ENCODE measurements at places on chromosomes 2 and 18.

GRCh38 chr2:108612514-108613183, 78.4 kb downstream of the LIMS1 start:
- DNase-seq: no peak

GRCh38 chr2:241489733-241490680, 18.4 kb downstream of the STK25 start:
- no peak for DNase-seq

GRCh38 chr2:2706306-2706705, 375.2 kb upstream of the MYT1L start:
- DNase-seq: no peak

DNA sequence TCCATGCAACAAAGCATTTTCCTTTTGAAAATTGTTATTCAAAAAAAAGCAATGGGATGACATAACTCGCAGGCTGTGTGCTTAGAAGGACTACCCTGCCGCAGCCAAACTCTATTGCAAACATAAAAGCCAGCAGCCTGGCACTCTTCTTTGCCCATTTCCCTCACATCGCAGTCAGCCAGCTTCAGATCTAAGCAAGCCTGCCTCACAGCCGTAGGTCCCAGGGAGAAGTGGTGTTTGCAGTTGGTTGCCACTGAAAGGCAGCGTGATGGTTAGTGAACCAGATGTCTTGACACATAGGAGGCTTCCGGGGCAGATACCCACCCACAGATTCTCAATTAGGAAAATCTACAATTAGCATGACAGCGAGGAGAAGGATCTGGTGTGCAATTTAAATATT, 655.2 kb downstream of the RNF144A start:
- DNase-seq: peak; percentile 30

DNA sequence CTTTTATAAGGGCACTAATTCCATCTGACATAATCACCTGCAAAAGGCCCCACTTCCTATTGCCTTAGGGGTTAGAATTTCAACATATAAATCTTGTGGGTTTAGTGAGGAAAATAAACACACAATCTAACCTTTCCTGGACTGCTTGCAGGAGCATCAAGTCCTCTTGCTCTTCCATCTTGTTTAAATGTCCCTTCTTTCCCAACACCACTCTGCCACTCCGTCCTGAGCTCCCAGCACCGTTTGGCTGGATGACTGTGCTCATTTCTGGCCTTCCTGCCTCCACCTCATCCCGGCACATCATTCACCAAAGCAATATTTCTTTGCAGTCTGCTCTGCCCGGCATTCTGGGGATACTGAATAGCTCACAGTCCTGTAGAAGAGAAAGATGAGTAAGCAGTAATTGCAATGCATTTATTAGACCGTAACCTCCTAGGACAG, 247.8 kb downstream of the BCL2 start:
- DNase-seq: no peak

- DNase-seq: no peak
These were observed 91.7 kb downstream of the DTNA start for GRCh38 chr18:34801774-34802173.

DNA sequence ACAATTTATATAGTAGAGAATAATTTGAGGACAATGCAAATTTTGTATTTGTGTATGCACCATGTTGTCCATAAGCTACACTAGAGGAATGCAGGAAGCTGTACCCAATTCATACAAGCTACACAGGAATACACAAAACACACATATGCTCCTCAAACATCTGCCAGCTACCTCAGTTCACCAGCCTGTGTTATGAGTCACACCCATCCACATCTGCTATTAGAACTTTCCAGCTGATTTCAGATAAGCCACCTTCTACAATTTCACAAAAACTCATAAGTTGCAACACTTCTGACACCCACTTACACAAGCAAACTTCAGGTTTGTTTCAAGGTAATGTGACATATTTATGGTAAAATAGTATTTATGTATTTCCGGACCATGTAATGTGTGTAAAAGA, 438.9 kb downstream of the SATB2 start:
- DNase-seq: no peak

DNA sequence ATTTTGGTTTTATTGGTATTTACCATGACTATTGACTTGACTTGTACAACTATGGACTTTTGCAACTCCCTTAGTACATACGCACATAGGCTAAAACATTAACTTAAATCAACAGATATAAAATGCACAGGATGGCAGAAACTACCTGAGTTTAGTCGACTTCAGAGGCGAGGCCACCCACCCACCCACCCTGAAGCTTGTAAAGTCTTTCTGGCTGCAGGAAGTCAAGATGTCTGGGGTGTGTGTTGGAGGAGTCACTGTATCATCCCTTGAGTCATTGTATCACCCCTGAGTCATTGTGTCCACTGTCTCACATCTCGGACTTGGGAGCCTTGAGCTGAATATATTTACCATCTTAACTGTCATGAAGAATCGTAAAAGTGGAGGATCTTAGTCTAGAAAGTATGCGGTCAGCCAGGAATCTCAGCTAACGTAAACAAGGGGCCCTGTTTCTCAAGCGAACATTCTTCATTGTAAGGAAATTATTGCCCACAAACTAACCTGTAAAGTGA, 140.0 kb upstream of the ST6GAL2 start:
- DNase-seq: no peak

GRCh38 chr2:105400138-105400540, 1.3 kb upstream of the FHL2 start:
- no peak for DNase-seq

DNA sequence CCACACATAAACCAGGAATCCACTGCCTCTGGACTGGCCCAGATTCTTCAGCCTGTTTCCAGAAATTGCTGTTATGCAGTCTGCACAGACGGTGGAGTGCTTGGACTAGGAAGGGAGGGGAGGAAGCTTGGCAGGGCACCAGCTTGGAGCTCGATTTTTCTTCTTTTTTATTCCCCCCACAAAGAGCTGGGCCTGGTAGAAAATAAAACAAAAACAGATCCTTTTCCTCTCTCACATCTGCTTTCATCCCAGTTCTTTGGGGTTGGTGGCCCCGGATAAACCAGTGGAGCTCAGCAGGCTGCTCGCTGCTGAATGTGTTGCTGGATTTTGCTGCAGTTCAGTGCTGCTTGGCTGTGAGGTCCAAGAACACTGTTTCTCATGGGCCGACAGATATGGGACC, 16.0 kb downstream of the LRRTM1 start:
- peak; percentile 41 for DNase-seq

DNA sequence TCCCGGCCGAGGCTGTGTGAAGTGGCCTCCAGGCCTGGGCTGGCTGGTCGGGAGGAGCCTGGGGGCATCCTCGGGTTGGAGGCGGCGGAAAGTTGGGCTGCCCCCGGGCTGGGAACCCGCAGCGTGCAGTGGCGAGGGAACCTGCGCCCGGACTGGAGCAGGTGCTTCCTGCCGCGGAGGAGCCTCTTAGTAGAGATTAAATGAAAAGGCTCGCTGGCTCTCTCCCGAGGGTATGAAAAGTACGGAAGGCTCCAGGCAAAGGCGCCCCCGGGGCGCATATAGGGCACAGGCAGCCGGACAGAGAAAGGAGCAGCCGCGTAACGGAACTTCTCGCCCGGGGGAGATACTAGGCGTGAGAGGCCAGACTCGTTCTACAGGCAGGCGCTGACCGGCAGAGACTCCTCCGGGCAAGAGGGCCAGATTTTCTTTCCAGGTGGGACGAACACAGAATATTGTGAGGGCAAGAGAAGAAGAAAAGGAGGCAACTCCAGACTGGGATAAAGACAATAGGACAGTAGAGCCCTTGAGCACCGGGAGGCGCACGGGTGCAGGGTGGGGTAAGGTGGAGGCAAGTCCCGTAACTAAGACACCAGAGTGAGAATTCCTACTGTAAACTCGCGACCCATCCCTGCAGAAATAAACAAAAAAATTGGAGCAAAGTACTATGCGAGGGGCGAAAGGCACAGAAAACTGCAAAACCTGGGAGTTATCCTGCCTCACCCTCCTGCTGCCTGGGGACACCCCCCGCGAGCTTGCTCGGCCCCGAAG, 816 bp downstream of the CDH2 start:
- peak; percentile 87 for DNase-seq

DNA sequence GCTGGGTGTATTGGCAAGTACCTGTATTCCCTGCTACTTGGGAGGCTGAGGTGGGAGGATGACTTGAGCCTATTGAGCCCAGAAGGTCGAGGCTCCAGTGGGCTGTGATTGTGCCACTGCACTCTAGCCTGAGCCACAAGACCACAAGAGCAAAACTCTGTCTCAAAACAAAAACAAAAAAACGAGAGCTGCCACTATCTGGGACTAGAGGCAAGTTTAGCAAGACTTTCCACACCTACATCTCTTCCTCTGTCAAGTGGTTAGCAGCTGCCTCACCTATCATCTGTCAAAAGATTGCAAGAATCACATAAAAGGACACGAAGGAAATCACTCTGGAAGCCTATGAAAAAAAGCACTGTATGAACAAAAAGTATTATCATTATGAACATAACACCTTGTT, 55.2 kb upstream of the RIOK3 start:
- DNase-seq: no peak

DNA sequence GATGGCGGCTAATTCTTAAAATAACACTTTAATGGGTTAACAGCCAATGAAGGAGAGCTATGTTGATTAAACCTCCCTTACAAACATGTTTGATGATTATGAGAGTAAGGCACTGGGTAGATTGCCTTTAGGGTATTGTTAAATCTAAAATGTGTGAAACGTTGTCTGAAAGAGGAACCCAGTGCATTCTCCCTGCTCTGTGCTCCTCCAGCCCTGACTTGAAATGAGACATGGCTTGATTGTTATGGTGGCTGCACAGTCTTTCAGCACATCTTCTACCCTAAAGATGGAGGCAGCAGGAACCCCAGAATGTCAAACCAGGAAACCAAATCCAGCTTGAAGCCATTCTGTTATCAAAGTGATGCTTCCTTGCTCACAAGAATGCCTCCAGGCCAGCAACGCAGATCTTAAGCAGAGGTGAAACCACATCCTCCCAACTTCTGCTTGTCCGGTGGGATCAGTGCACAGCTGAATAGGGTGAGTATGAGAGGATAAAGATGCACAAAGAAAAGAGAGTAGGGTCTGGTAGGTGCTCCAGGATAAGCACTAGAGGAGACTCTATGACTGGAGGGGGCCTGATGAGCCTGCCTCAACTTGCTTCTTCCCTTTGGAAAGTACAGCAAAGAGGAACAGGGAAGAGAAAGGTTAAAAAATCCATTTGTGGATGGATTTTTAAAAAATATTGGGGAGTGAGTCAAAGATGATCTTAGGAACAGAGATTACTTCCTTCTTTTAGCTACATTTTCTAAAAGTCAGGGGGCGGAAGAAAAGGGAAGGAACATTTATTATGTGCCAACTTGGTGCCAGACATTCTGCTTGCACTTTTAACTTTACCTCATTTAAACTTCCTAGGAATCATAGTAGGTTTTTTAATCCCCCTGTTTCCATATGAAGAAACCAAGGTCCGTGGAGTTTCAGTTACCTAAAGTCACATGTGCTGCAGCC, 523.0 kb downstream of the TXNL1 start:
- DNase-seq: no peak

DNA sequence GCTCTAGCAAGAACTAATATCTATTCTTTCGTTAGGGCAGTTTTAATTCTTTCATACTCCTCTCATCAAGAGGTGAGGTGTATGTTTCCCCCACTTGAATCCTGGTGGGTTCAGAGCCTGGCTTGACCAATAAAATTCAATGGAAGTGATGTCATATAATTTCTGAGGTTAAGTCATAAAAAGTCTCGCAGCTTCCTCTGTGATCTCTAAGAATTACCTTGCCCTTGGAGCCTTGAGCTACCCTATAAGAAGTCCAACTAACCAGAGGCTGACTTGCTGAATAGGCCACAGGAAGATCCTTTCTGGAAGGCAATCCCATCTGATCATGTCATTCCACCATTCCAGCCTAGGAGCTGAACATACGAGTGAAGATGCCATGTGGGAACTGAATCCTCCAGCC, 26.1 kb upstream of the INO80D start:
- no peak for DNase-seq

- peak; percentile 87 for DNase-seq
These were observed 11.5 kb downstream of the TEX44 start for GRCh38 chr2:231604101-231604684.

GRCh38 chr2:121196132-121196848, 88.7 kb downstream of the TFCP2L1 start:
- DNase-seq: no peak

- DNase-seq: no peak
These were observed 472.1 kb downstream of the PARD3B start for GRCh38 chr2:205017381-205017780.

DNA sequence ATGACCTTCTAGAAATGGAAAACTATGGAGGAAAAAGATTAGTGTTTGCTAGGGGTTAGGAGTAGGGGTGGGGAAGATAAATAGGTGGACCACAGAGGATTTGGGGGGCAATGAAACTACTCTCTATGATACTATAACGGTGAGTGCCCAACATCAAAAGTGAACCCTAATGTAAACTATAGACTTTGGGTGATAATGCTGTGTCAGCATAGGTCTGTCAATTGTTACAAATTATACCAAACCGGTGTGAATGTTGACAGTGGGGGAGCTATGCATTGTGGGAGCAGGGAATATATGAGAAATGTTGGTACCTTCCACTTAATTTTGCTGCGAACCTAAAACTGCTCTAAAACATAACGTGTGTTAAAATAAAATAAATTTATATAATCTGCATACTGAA, 180.3 kb downstream of the ALK start:
- no peak for DNase-seq

DNA sequence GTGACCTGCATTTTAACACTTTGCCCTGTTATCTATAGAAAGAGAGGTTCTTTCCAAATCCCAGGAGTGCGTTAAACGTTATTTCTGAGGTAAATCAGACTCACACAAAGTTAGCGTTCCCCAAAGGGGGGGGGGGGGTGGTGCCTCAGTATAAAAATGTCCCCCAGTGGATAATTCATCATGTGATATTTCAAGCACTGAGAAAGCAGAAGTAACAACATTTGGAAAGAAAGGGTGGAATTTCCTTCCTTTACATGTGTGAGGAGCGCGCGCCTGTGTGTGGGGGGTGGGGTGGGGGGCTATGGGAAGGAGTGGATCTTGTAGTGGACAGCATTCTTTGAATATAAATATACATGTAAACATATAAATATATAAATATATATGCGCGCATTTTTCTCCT, 630.9 kb downstream of the NYAP2 start:
- DNase-seq: no peak

DNA sequence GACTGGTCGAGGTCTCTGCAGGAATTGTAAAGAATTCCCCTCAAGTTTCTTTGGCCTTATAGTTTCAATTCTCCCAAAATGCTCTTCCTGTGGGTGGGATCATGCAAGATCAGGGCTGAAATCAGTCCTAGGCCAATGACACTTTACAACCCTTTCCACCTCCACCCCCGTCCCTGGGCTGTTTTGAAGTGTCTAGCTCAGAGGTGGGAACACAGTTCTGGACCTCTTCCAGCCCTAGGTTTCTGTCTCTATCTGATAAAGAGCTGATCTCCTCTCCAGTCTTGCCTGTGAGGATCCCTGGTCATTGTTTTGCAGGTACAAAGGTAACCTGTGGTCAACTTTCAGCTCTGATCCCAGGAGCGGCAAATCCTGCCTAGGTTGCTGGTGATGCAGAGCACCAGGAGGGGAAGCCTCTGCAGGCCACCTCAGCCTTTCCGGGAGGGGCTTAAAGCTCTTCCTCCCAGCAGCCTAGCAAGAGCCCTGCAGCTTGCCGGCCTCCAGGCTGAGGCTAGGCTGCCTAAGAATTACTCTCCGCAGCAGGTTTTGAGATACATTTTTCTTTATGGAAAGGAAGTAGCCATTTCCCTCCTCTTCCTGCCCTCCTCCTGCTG, 69.8 kb upstream of the WIPF1 start:
- DNase-seq: no peak

- DNase-seq: no peak
These were observed 398.0 kb upstream of the NRP2 start for GRCh38 chr2:205284334-205284733.

- no peak for DNase-seq
These were observed 82.2 kb downstream of the ICOS start for GRCh38 chr2:204018717-204019116.
